ENCODE measurements at places on chromosomes 2 and 18.

DNA sequence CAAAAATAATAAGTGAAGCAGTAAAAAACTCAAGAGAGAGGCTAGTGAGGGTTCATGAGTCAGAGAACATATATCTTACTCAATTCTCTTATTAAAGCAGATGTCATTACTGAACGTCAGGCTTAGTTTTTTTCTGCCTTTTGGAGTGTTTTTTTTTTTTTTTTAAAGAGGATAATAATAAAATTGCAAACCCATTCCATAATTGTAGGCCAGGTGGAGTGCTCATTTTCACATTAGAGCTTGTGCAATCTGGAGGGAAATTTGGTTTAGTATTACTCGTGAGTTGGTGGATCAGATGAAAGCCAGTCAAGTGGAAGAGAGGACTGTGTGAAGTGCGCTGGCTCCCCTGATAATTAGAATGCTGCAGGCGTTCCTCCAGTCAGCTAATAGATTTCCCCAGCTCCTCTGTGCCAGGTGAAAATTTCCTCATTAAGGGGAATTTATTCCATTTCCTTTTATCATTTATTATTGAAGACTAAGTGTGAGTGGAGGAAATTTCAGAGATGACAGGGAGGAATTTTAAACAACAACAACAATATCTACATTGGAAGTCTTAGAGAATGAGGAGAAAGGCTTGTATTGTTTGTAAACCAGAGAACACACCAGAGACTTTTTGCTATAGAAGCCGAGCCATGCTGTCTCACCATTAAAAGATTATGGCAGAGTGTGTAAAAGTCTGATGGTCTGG lies 74.6 kb downstream of the CPS1 start:
- DNase-seq = no peak

GRCh38 chr2:234502285-234502918 lies 5.5 kb upstream of the ARL4C start:
- no peak for DNase-seq

- DNase-seq = no peak
Observed at GRCh38 chr2:53787614-53788289, 908 bp downstream of the ERLEC1 start.

GRCh38 chr18:76938619-76939018 lies 116.3 kb downstream of the ZNF236 start:
- no peak for DNase-seq

GRCh38 chr2:36780231-36780839 lies 83.8 kb downstream of the VIT start:
- no peak for DNase-seq

- no peak for DNase-seq
Observed at GRCh38 chr18:46755315-46756024, 1.4 kb downstream of the ST8SIA5 start.

DNA sequence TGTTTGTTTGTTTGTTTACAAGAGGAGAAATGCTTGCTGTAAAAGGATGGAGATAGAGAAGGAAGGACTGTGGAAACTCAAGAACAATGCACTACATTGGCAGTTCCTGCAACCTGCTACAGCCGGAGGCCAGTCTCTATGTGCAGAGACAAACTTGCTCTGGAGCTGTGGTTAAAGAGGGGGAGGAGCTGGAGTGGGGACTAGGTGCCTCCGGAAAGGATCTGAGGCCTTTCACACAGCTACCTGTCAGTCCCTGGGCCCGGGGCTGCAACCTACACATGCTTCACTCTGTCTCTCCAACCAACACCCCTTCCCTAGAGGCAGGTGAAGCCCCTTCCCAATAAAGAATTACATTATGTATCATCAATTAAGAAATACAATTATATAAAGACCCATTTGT lies 1234.0 kb upstream of the ZEB2 start:
- DNase-seq = no peak

DNA sequence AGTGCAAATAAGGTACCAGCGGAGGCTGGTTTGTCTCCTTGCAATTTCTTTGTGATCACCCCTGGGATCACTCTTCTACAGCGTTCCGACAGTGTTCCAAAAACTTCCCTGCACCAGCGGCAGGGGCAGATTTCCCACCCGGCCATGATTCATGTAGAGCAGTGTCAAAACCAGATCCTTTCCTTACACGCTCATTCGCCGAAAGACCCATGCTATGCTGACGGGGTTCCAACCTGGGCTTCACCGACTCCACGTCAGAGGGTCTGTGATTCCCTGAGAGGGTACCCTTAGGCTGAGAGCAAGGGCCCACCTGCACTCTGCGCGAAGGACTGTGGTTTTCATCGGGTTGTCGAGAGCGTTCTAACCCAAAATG lies 423 bp upstream of the TTC27 start:
- no peak for DNase-seq

- DNase-seq = no peak
Observed at GRCh38 chr2:33958591-33958990, 359.5 kb upstream of the FAM98A start.

DNA sequence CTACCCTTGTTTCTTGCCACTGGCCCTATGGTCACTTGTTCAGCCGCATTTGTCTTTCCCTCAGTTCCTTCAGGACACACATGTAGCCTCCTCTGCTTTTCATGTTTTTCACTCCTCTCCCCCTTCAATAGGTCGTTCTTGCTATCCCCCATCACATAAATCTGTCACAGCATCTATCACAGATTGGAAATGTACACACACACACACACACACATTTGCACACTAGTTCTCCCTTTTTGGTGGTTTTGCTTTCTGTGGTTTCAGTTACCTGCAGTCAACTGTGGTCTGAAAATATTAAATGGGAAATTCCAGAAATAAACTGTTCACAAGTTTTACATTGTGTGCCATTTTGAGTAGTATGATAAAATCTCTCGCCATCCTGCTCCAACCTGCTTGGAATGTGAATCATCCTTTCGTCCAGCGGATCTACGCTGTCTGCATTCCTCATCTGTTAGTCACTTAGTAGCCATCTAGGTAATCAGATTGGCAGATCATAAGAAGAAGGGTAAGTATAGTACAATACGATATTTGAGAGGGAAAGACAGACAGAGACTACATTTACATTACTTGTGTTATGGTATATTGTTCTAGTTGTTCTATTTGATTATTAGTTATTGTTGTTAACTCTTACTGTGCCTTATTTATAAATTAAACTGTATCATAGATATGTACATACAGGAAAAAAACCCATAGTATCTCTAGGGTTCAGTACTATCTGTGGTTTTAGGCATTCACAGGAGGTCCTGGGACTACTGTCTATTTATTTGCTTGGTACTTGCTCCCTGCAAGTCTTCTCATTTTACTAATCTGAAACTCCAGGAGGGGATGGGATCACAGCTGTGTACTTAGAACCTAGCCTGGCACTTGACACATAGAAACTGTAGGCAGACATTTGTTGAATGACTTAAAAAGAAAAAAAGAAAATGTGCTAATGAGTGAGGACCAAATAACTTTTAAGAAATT lies 86.1 kb upstream of the PNPT1 start:
- no peak for DNase-seq

- DNase-seq = peak; percentile 41
Observed at GRCh38 chr2:8303322-8303832, 378.5 kb upstream of the ID2 start.

- no peak for DNase-seq
Observed at GRCh38 chr18:27696148-27696547, 480.8 kb downstream of the CDH2 start.
